ENCODE measurements at places on chromosomes 4 and X.

GRCh38 chrX:24790166-24790565 lies 96.4 kb downstream of the POLA1 start:
- DNase-seq: no peak

- DNase-seq: no peak
These were observed 150.9 kb upstream of the ANK2 start for GRCh38 chr4:112898357-112899141.

GRCh38 chr4:76738086-76738931 lies 159.6 kb downstream of the SOWAHB start:
- DNase-seq: no peak

- DNase-seq: no peak
These were observed 127.8 kb upstream of the FRMPD4 start for GRCh38 chrX:12010436-12010835.

GRCh38 chr4:68218044-68218443 lies 27.4 kb downstream of the TMPRSS11B start:
- no peak for DNase-seq

DNA sequence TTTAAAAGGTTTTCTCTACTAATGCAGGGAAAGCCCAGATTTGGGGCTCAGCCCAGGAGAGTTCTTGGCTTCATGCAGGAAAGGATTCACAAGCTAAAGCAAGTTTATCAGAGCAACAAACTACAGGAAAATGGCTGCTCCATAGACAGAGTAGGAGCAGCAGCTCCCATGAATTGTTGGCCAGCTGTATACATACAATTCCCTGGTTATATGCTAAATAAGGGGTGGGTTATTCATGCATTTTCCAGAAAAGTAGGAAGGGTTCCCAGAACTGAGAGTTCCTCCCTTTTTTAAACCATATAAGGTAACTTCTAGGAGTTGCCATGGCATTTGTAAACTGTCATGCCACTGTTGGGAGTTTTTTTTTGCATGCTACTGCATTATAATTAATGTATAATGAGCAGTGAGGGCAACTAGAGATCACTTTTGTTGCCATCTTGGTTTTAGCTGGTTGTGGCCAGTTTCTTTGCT lies 2.6 kb downstream of the C4orf33 start:
- no peak for DNase-seq

DNA sequence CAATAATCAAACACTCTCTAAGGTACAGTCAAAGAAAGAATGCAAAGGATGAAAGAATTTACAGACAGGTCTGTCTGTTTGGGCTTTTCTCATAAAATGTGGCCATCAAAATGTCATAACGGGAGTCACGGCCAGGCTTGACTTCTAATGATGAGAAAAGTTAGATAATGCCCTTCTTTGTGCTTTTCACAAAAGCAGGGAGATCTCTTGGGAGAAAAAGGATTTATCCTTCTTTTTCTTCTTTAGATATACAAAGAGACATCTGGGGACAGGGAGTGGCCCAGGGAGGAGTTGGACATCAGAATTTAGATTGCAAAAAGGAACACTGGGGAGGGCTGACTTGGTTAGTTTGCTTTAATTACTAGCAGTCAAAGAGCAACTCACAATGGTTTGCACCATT lies 93.1 kb downstream of the SLC39A8 start:
- DNase-seq: no peak

- peak; percentile 36 for DNase-seq
These were observed 32.7 kb upstream of the AMBN start for GRCh38 chr4:70559211-70559830.

GRCh38 chr4:51895816-51896408 lies 53.0 kb downstream of the DCUN1D4 start:
- DNase-seq: peak; percentile 36

DNA sequence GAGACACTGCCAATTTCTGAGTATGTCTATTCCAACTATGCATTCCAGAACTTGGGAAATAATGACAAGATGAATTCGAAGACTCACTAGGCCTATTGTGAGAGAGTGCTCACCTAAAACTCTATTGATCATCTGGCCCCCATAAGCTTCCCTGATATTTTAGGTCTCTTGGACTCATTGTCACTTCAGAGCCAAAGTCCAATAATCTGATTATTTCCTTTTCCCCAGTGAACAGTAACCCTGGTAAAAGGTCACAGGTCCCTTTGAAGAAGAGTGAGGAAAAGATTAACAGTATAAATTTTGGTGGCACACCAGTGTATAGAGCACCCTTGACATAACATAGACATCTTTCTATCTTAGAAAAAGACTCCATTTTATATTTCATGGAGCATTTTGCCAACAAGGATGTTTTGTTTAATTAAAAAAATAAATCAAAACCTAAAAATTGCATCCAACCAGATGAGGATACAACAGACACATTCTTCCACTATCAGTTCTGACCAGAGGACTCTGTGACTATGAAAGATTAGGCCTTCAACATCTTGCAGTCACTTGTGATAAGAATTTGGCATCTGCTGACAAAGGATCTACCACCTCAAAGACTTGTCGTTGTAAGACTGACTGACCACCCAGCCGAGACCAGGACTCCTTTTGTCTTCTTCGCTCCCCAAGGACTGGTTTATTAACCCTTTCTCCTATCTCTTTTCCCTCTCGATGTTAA lies 191.9 kb downstream of the MAB21L2 start:
- no peak for DNase-seq

DNA sequence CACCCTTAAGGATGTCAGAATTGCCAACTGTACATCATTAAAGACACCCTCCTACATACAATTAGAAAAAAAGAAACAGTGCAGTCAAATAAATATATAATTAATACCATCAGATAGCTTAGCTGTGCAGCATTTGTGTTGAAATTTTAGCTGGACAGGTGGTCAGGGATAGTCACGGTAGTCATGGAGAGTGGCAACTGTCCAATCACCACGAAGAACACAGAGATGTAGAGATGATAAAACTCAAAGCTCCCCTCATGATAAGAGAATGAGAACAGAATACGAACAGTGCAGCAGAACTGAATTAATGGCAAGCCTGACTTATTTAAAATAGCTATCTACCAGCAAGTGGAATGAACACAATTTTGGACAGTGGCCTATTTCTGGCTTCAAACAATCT lies 27.2 kb downstream of the SLC39A8 start:
- no peak for DNase-seq

DNA sequence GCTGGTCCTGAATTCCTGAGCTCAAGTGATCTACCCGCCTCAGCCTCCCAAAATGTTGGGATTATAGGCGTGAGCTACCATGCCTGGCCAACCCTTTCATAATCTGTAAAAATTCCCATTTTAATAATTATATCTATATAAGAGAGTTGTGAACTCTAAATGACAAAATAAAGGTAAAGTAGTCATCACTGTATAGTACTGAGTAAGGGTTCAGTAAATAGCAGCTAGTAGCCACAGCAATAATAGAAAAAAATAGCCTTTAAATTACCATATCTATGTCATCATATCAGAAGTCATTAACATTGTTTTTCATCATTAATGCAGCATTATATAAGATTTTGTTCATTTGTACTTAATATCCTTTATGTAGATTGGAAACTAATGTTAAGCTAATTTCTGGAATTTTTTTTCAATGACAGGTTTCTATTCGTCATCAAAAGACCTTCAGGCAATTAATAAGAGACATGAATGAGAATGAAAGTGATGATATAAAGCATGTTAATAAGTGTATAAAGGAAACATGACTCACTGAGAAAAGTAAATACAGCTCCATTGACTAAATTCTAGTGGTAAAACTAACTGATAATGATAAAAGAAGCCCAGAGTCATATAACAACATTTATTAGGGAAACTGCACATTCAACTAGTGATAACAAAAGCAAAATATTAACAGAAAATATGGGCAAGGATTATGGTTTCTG lies 85.9 kb upstream of the UGT8 start:
- no peak for DNase-seq

- DNase-seq: no peak
These were observed 33.5 kb downstream of the NYX start for GRCh38 chrX:41480508-41481260.

DNA sequence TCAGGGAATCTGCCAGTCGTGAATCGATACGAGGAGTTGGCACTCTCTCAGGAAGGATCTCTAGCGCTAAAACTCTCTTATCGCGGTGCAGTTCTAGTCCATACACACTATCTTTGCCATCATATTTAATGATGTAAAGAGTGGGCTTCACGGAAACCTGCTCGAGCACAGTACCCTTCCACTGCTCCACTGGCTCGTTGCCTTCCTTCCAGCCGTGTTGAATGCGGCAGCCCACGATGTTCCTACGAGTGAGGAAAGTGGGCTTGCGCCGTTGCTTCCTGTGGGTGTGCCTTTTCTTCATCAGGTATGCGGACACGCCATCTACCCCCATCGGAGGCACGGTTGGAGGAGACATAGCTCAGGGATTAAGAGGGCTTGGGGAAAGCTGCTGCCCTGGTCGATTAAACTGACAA lies 661 bp downstream of the SPIN4 start:
- DNase-seq: peak; percentile 3

DNA sequence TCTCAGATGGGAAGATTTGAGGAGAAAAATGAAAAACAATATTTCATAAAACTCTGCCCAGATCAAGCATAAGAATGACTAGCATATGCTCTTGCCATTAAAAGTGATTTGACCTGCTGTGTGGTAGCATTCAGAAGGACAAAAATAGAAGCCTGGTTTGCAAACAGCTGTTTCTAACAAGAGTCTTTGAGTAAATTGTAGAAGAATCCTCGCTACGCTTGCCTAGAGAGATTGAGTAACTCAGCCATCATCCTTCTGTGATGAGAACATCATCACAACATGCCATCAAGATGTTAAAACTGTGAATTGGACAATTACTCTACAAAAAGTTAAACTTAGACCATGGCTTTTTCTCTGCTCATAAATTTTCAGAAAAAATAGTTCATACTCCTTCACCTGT lies 168.9 kb upstream of the PUDP start:
- no peak for DNase-seq

GRCh38 chr4:104896660-104897645 lies 249.7 kb upstream of the TET2 start:
- DNase-seq: no peak

- DNase-seq: no peak
These were observed 327.9 kb downstream of the MAPK10 start for GRCh38 chr4:86031927-86032326.

DNA sequence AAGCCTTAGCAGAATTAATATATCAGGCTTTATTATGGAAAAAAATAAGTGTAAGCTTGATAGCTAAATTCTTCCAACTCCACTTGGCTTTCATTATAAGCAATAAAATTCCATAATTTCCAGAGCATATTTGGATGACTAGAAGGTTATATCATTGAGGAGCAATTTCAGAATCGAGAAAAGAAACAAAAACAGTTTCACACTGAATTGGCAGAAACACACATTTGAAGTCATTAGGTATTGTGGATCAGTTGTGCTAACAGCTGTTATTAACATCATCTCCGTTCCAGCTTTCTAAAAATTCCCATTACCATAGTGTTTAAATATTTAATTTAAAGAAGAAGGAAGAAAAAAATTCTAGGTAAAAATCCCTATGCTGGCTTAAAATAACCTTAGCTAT lies 92.6 kb downstream of the ANTXR2 start:
- DNase-seq: no peak

GRCh38 chr4:146288193-146288592 lies 73.9 kb downstream of the REELD1 start:
- no peak for DNase-seq

DNA sequence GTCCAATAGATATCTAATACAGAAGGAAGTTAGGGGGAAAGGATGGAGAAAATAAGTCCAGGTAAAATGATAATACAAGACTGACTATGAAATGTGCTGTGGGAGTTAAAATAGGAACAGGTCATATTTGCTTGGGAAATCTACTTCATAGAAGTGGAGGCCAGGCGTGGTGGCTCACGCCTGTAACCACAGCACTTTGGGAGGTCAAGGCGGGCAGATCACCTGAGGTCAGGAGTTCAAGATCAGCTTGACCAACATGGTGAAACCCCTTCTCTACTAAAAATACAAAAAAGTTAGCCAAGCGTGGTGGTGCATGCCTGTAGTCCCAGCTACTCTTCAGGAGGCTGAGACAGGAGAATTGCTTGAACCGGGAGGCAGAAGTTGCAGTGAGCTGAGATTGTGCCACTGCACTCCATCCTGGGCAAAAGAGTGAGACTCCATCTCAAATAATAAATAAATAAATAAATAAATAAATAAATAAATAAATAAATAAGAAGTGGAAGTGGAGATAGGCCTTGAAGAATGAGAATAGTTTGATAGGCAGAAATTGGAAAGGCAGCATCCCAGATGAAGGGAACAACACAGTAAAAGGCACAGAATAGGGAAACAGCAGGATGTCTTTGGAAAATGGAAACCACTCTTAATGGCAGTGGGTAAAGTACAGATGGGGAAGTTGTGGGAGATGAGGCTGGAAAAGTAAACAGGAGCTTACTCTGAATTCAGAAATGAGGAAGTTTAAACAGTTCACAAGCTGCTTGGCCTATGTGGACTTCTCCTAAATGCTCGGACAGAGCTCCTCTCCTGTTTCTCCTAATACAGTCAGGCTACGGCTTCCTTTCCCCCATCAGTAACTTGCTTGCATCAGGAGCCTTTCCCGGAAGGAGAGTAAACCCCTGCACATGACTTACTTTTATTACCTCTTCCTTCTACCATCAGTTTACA lies 15.1 kb upstream of the GK start:
- no peak for DNase-seq

All from pancreas (tissue), 10 donors.